ENCODE measurements at places on chromosomes 6 and 20. TPM values are rescaled to one million over a fixed set of nuclear protein-coding genes. Genes with fewer than 3 reads are reported as not detected.
A peak's percentile ranks its signal among the peaks of the same experiment; 100 is the strongest.

DNA sequence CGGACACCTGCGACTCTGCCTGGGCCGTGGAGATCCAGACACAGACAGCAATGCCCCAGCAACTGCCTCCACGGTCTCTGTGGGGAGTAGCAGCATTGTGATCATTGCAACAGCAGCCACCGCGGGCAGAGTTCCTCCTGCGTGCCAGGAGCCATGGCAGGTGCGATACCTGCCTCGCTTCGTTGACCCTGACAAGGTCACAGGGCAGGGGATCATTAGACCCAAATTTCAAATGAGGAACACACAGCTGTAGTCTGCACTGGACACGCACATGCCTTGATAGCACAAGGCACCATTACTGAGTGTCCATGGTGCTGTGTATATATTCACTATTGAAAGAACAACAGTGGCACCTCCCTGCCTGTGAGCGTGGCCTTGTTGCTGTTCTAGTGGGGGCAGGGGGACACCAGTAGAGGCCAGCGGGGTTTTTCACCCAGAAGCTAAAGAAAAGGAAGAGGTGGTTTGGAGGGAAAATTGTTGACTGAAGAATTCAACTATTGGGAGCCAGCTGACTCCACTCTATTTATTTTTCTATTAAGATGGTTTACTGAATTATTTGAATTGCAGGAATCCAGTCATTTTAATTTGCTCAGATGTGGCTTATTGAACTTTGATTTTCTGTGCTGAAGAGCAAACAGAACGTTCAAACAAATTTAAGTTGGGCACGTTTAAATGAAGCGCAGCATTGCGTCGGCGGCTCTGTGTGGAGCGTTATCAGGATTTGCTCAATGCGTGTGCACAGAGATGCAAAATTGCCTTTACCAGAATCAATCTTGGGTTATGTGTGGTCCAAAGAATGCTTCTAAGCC, 60.2 kb upstream of the RPS6KA2 start:
- H3K36me3 ChIP-seq, result no peaks in the 10 kb centered on the region
- H3K27ac ChIP-seq, result no peak overlapping the region
- H3K4me1 ChIP-seq, result no peaks in the 10 kb centered on the region

GRCh38 chr20:42113236-42113635, 495.1 kb upstream of the CHD6 start:
- H3K4me3 ChIP-seq, result no peak overlapping the region
- H3K36me3 ChIP-seq, result no peaks in the 10 kb centered on the region
- no peak for DNase-seq
- no peaks in the 10 kb centered on the region for H3K4me1 ChIP-seq

DNA sequence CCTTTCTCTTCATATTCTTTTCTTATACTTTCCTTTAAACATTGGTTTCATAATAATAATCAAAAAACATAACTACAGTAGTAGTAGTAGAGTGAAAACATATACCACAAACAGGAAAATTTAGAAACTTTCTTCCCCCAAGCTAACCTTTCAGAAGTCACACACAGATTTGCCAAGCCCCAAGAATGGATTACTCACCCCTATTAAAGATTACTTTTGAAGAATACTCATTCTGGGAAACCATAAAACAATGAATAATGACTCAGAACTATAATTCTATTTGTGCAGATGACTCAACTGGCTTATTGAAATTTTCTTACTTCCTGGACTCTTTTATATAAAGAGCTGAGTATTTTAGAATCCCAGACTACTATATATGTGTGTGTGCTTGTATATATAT, 119.4 kb upstream of the GJE1 start:
- no peak for DNase-seq
- peaks cover 8% of the 10 kb centered on the region for H3K27me3 ChIP-seq
- H3K27ac ChIP-seq, result peak overlapping the region; percentile 58
- H3K4me1 ChIP-seq, result peaks cover 15% of the 10 kb centered on the region

GRCh38 chr6:31834367-31835250, 7.1 kb downstream of the HSPA1B start:
- H3K36me3 ChIP-seq, result peaks cover 57% of the 10 kb centered on the region
- H3K4me3 ChIP-seq, result peak overlapping the region; percentile 92
- DNase-seq, result peak; percentile 84
- peaks cover 30% of the 10 kb centered on the region for H3K4me1 ChIP-seq

- H3K27me3 ChIP-seq, result peaks cover 20% of the 10 kb centered on the region
- H3K4me1 ChIP-seq, result no peaks in the 10 kb centered on the region
- H3K36me3 ChIP-seq, result no peaks in the 10 kb centered on the region
- DNase-seq, result no peak
- no peak overlapping the region for H3K4me3 ChIP-seq
Observed at GRCh38 chr6:39765508-39766065, 26.6 kb upstream of the DAAM2 start.

DNA sequence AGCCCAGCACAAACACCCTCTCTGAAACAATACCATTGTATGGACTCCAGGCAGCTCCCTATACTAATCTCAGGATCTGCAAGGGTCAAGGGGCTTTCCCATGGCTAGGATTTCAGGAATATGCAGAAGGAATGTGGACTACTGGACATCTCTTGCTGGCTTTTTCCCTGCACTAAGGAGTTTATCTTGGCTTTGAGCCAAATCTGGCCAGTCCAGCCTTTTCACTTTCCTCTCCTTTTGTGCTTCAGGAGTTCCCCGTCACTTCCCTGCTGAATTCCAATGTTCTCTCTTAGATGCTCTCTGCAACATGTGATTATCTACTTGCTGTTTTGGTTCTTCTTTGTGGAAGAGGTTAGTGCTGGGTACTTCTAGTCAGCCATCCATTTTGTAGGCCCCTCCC, 568.2 kb downstream of the HDGFL1 start:
- no peak overlapping the region for H3K27ac ChIP-seq
- H3K27me3 ChIP-seq, result no peaks in the 10 kb centered on the region
- no peak overlapping the region for H3K4me3 ChIP-seq
- H3K4me1 ChIP-seq, result no peaks in the 10 kb centered on the region

- no peaks in the 10 kb centered on the region for H3K36me3 ChIP-seq
- DNase-seq, result no peak
- H3K27me3 ChIP-seq, result no peaks in the 10 kb centered on the region
- H3K4me1 ChIP-seq, result no peaks in the 10 kb centered on the region
- no peak overlapping the region for H3K27ac ChIP-seq
Observed at GRCh38 chr20:39676857-39677391, 714.8 kb downstream of the DHX35 start.

- peaks cover 17% of the 10 kb centered on the region for H3K27me3 ChIP-seq
- H3K27ac ChIP-seq, result no peak overlapping the region
- peak; percentile 35 for DNase-seq
- H3K4me3 ChIP-seq, result no peak overlapping the region
Observed at GRCh38 chr20:44011251-44011940, 96.7 kb downstream of the TOX2 start.

DNA sequence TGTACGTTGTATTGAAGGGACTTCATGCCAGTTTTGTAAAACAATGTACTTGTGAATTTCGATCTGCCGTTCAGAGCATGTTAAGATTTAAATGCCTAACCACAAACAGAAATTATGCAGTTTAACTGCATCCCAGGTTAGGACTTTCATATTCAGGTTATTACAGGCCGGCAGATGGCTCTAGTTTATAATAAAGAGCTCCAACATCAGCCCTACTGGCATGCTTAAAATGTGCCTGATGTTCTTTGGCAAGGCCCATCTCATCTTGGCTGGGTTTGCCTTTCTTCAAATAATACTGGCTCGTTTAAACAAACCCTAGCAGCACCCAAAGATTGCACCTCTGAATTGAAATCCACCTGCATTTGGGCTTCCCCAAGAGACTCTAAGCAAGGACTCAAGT, 169.3 kb upstream of the RIN2 start:
- no peak for DNase-seq
- no peaks in the 10 kb centered on the region for H3K4me1 ChIP-seq
- H3K4me3 ChIP-seq, result no peak overlapping the region
- no peak overlapping the region for H3K27ac ChIP-seq
- no peaks in the 10 kb centered on the region for H3K36me3 ChIP-seq

- H3K4me1 ChIP-seq, result no peaks in the 10 kb centered on the region
- no peaks in the 10 kb centered on the region for H3K36me3 ChIP-seq
- H3K4me3 ChIP-seq, result no peak overlapping the region
- H3K27me3 ChIP-seq, result no peaks in the 10 kb centered on the region
- no peak for DNase-seq
- H3K27ac ChIP-seq, result no peak overlapping the region
Observed at GRCh38 chr6:19731282-19731681, 105.9 kb upstream of the ID4 start.

DNA sequence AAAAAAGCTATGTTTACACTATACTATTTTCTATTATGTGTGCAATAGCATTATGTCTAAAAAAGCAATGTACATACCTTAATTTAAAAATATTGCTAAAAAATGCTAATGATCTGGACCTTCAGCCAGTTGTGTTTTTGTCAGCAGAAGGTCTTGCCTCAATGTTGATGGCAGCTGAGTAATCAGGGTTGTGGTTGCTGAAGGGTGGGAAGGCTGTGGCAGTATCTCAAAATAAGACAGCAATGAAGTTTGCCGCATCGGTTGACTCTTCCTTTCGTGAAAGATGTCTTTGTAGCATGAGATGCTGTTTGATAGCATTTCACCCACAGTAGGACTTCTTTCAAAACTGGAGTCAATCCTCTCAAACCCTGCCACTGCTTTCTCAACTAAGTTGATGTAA, 134.7 kb upstream of the CDYL start:
- peak; percentile 3 for DNase-seq
- H3K4me3 ChIP-seq, result no peak overlapping the region
- peaks cover 34% of the 10 kb centered on the region for H3K27me3 ChIP-seq
- H3K27ac ChIP-seq, result no peak overlapping the region

DNA sequence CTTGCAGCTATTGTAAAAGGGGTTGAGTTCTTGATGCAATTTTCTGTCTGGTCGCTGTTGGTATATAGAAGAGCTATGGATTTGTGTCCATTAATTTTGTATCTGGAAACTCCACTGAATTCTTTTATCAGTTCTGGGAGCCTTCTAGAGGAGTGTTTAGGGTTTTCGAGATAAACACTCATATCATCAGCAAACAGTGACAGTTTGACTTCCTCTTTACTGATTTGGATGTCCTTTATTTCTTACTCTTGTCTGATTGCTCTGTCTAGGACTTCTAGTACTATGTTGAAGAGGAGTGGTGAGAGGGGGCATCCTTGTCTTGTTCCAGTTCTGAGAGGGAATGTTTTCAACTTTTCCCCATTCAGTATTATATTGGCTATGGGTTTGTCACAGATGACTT, 120.8 kb upstream of the SSTR4 start:
- DNase-seq, result no peak
- no peak overlapping the region for H3K27ac ChIP-seq
- no peaks in the 10 kb centered on the region for H3K27me3 ChIP-seq
- H3K4me3 ChIP-seq, result no peak overlapping the region

DNA sequence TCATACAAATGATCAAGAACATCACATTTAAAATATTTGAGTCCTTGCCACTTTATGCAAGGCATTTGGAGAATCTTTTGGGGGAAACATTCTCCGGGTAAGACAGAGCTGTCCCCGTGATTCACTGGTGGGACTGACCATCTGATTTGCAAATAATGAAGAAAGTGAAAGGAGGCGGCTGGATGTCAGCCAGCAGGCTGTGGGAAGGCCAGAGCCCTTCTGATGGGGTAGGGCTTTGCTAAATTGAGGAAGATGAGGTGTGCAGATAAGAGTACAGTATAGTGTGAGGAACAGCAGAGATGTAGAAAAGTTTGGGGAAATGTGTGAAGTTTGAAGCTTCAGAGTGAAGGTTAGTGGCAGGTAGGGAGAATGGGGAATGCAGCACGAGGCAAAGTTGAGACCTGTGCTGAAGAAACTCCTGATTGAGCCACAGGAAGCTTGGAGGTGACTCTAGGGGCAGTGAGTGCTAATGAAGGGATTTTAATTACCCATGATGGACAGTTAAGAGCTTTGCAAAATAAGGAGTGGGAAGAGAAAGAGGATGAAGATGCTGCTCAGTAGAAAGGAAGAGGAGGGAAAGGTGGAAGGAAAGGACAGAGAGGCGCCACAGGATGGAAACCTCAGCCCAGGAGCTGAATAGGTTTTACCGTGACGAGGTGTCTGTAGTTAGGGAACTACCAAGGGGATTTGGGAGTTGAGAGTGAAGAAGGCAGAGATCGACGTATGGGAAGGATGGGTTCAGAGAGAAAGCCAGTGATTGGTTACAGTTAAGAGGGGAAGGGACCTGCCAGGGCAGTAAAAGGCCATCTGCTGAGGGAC, 68.7 kb downstream of the SNX9 start:
- no peaks in the 10 kb centered on the region for H3K27me3 ChIP-seq
- peaks cover 50% of the 10 kb centered on the region for H3K4me1 ChIP-seq
- DNase-seq, result no peak
- H3K36me3 ChIP-seq, result peaks cover 58% of the 10 kb centered on the region

GRCh38 chr20:2416541-2417212, 36.0 kb downstream of the TGM6 start:
- DNase-seq, result no peak
- H3K4me1 ChIP-seq, result no peaks in the 10 kb centered on the region
- no peak overlapping the region for H3K4me3 ChIP-seq
- no peak overlapping the region for H3K27ac ChIP-seq

GRCh38 chr6:146985111-146985510, 219.1 kb upstream of the STXBP5 start:
- no peaks in the 10 kb centered on the region for H3K27me3 ChIP-seq
- no peaks in the 10 kb centered on the region for H3K4me1 ChIP-seq
- no peak overlapping the region for H3K27ac ChIP-seq
- no peak for DNase-seq

- DNase-seq, result no peak
- H3K4me3 ChIP-seq, result no peak overlapping the region
- peaks cover 2% of the 10 kb centered on the region for H3K27me3 ChIP-seq
- H3K36me3 ChIP-seq, result peaks cover 2% of the 10 kb centered on the region
- H3K4me1 ChIP-seq, result no peaks in the 10 kb centered on the region
- no peak overlapping the region for H3K27ac ChIP-seq
Observed at GRCh38 chr6:108822401-108822800, 25.8 kb upstream of the ARMC2 start.

- DNase-seq, result no peak
- no peak overlapping the region for H3K27ac ChIP-seq
- no peaks in the 10 kb centered on the region for H3K36me3 ChIP-seq
- no peak overlapping the region for H3K4me3 ChIP-seq
- H3K27me3 ChIP-seq, result no peaks in the 10 kb centered on the region
Observed at GRCh38 chr6:37218511-37218910, 39.1 kb upstream of the TBC1D22B start.

DNA sequence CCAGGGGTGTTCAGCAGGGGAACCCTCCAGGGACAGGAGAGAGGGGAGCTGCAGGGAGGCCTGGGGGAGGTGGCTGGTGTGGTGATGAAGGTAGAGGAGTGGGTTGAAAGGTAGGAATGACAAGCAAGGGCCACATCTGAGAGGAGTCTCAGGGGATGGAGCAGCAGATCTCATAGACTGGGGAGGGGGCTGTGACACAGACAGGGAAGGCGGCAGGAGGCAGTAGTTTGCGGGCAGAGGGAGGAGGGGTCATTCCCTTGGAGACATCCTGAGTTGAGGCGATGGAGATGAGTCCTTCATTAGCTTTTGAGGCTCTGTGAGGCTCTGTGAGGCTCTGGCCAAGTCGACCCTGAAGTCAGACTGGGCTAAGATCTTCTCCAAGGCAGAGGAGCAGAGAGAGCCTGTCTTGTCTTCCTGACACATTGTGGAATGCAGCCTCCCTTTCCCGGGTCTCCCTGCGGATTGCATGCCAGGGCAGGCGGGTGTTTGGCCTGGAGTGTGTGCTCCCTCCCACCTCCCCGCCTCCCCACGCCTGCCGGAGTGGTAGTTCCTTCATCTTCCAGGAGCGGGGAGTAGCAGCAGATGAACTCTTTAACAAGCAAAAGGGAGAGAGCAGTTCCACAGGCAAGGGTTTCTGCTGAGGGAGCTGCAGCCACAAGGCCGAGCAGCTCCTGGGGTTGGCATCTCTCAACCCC, 34.3 kb upstream of the MLN start:
- H3K27me3 ChIP-seq, result peaks cover 2% of the 10 kb centered on the region
- no peak for DNase-seq
- no peaks in the 10 kb centered on the region for H3K36me3 ChIP-seq
- H3K4me3 ChIP-seq, result no peak overlapping the region
- H3K27ac ChIP-seq, result no peak overlapping the region

The RPL7L1 gene
- 137 TPM for total RNA-seq

The CTCFL gene
- total RNA-seq, result not detected

The CLVS2 gene
- not detected for total RNA-seq

The NR2E1 gene
- not detected for total RNA-seq

All from activated CD8-positive, alpha-beta T cell treated with anti-CD3 and anti-CD28 coated beads for 36 hours (primary cell).